T1000 (cell line): ENCODE measurements at places on chromosomes 5 and 9.

- DNase-seq = no peak
Measured at GRCh38 chr9:107870221-107870620, 380.7 kb upstream of the KLF4 start.

- DNase-seq = no peak
Measured at GRCh38 chr9:38036359-38037084, 32.5 kb downstream of the SHB start.

GRCh38 chr5:59335544-59335943, 558.0 kb downstream of the PDE4D start:
- no peak for DNase-seq

GRCh38 chr9:38048316-38048969, 20.6 kb downstream of the SHB start:
- DNase-seq = no peak

DNA sequence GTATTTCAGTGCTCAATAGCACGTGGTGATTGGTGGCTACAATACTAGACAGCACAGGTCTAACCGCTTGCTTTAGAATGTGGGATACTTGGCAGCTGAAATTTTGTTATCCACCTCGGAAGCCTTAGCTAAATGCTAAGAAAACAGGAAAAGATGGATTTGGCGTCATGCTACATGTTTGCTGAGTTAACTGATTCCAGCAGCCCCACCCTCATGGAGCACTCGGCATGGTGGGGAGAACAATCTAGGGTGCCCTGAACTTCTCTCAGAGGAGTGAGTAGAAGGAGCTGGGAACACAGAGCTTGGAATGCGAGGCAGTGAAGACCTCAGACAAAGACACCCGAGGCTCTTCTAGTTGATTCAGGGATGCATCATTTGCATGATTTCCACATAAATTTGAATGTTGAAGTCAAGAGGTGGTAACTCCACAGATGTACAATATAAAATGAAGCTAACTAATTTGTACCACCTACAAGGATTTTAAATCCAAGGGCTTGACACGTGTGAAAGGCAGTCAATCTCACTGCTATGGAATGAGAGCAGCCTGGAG, 145.1 kb upstream of the FSTL4 start:
- DNase-seq = no peak

DNA sequence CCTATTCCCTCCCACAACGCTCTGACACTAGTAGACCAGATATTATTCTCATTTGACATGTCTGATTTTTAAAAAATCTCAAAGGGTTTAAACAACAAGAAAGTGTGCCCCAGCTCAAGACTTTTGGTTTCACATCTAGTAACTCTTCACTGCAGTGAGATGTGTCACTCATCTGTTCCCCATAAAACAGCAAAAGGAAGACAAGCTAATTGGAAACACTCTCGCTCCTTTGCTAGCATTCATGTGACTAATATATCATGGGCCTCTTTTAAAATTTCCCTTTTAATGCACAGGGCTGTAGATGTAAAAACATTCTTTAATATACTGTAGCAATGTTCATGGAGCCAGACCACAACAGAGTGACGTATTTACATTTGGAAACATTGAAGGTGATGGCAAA, 372.6 kb downstream of the ZNF608 start:
- no peak for DNase-seq

DNA sequence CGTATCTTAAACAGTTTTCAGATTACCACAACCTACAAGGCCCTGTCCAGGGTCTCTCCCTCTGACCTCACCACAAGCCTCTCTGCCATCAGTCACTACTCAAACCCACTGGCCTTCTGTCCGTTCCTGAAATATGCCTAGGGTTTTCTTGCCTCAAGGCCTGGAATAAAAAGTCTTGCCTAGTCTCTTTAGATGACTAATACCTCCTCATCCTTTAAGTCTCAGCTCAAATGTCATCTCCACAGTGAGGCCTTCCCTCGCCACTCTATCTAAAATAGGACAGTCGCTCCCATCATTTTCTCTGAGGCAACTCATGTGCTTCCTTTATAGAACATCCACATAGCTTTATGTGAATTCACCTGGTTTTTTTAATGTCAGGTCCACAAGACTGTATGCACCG, 5.2 kb downstream of the DENND1A start:
- DNase-seq = peak; percentile 22

GRCh38 chr5:121726991-121727390, 124.7 kb upstream of the FTMT start:
- no peak for DNase-seq

GRCh38 chr5:9869616-9870288, 239.6 kb upstream of the TAS2R1 start:
- no peak for DNase-seq

DNA sequence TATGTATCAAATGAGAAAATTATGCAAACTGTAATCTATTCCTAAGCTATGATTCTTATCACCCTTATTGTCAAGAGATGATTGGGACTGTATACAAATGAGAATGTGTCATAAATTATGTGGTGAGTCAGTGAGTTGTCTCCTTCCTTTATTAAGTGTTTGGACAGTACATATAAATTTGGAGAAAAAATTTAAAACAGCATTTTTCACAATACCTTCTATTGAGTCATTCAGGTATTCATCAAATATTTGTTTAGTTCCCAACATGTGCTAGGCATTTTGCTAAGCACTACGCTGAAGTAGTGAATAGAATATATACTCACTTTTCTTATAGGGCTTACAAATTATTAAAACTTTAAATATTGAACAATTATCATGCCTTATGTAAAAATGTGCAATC, 36.3 kb upstream of the PTPRD start:
- DNase-seq = no peak

- no peak for DNase-seq
Measured at GRCh38 chr9:4985386-4986266, 554 bp downstream of the JAK2 start.
